ENCODE measurements at places on chromosomes 16 and 17.
A peak's percentile ranks its signal among the peaks of the same experiment; 100 is the strongest.

- DNase-seq: peak; percentile 78
These were observed 7.8 kb upstream of the RNF213 start for GRCh38 chr17:80252871-80253270.

- no peak for DNase-seq
These were observed 878.0 kb upstream of the GOT2 start for GRCh38 chr16:59612094-59612493.

- DNase-seq: no peak
These were observed 424 bp downstream of the MON1B start for GRCh38 chr16:77191259-77191969.

- no peak for DNase-seq
These were observed 40.8 kb upstream of the BHLHA9 start for GRCh38 chr17:1229349-1229899.

- no peak for DNase-seq
These were observed 33.4 kb upstream of the MMD start for GRCh38 chr17:55454906-55455474.

- DNase-seq: no peak
These were observed 497.0 kb upstream of the HSBP1 start for GRCh38 chr16:83310816-83311215.

All from stimulated activated CD8-positive, alpha-beta memory T cell treated with anti-CD3 and anti-CD28 coated beads, Interleukin-4, amount 100 ng/mL, for 1 hour (primary cell).